ENCODE measurements at places on chromosomes 2 and 18.
A peak's percentile ranks its signal among the peaks of the same experiment; 100 is the strongest.

- no peak for DNase-seq
Measured at GRCh38 chr2:218863021-218863520, 3.5 kb downstream of the WNT6 start.

DNA sequence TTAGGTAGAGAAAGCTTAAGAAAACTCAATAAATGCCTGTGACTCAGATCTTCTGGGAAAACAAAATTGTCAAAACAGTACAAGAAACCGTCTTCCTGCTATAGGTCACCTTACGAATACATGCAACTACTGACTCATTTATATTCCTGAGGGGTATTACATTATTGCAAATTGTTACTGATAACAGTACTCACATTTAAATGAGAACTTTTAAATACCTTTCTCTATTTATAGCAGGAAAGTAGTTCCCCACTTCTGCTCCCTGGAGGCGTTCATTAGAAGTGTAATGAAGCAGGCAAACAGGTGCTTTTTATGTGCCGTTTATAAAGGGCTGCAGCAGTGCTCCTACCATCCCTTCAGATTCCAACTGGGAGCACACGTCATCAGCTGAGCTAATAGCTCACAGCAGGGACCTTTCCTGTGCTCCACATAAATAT is 65.1 kb upstream of the RPRM start:
- DNase-seq: no peak

DNA sequence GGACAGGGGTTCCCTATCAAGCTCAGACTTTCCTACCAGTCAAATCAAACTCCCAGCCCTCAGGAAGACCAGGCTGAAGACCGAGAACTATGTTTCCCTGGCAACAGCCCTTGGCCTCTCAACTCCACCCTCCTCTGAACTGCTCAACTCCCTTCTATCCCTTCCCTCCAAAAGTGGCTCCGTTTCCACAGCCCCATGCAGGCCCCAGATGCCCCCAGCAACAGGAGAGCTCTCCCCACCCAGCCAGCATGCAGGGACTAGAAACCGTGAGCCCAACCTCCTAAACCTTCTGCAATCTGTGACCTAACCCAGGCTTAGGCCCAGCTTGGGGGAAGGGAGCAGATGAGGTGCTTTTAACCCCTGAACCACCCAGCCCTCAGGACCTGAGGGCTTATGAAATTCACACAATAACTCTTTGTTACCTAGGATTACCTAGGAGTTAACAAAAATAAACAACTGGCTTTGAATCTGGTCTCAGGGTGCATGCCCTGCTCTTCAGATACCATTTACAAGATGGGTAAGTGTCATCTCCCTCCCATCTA is 87.2 kb downstream of the BCL11A start:
- DNase-seq: no peak

- no peak for DNase-seq
Measured at GRCh38 chr2:158580760-158581159, 124.0 kb downstream of the PKP4 start.

- DNase-seq: no peak
Measured at GRCh38 chr18:50527636-50528307, 32.1 kb upstream of the MAPK4 start.

- DNase-seq: no peak
Measured at GRCh38 chr2:190478572-190479195, 55.8 kb downstream of the NEMP2 start.

- DNase-seq: no peak
Measured at GRCh38 chr2:72883356-72883962, 3.7 kb upstream of the SPR start.

DNA sequence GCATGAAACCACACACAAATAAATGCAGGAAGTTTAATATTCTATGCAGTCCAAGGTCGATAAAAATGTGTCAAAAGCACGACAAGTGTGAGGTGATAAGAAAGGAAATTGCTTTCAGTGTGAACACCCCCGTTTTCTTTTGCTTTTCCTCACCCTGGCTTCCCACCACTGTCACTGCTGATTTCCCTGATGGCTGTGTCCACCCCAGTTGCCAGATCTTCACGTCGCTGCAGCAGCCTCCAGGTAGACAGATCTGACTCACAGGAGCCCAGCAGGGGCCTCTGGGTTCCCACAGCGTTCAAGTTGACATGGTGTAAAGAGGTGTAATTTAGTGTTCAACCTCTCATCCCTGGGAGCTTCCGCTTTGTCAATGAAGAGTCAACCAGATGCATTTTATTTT is 128.0 kb upstream of the TACR1 start:
- DNase-seq: no peak

DNA sequence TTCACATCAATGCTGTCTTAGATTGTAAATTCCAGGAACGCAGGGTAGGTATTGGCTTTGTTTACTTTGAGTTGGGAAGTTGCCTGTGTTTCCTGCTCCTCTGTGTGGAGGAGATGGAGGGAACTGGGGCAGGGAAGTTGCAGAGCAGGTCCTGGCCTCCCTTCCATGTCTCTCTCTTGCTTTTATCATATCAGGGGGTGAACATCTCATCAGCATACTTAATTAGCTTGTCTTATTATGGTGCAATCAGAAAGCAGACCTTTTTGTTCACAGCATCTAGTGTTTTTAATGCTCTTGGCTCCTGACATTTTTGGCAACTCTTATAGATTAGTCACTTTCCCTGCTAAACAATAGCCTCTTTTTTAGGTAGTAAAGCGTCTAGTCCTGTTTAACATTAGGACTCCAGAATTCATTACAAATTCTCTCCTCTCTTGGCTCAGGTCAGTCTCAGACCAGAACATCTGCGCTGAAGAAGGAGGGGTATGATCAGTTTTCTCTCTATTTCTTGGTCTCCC is 11.5 kb upstream of the DIPK1C start:
- DNase-seq: no peak

DNA sequence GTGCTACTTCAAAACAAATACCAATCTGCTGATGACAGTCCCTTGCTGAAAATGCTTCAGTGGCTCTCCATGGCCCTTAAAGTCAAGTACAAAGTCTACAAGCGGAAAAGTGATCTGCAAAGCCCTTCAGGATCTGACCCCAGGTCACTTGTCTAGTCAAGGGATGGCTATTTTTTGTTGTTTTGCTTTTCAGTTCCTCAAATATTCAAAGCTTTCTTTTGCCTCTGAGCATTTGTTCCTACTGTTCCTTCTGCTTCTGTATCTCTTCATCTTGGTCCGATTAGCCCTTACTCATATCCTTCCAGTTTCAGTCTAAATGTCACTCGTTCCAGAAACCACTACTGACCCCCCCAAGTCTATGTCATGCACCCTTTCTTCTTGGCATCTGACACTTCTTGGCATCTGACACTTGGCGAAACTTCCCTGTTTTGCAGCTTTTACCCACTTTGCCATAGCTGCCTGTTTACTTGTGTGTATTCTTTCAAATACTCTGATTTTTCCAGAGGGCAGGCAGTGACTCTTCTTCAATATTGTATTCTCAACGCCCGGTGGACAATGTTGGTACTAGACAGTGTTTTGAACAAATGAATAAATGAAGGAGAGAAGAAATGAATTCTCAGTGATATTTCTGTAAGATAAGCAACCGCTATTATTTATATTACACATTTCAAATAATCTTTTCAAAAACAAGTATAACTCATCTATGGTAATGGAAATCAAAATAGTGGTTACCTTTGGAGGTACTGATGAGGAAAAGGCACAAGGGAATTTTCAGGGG is 175.9 kb upstream of the FN1 start:
- DNase-seq: no peak

DNA sequence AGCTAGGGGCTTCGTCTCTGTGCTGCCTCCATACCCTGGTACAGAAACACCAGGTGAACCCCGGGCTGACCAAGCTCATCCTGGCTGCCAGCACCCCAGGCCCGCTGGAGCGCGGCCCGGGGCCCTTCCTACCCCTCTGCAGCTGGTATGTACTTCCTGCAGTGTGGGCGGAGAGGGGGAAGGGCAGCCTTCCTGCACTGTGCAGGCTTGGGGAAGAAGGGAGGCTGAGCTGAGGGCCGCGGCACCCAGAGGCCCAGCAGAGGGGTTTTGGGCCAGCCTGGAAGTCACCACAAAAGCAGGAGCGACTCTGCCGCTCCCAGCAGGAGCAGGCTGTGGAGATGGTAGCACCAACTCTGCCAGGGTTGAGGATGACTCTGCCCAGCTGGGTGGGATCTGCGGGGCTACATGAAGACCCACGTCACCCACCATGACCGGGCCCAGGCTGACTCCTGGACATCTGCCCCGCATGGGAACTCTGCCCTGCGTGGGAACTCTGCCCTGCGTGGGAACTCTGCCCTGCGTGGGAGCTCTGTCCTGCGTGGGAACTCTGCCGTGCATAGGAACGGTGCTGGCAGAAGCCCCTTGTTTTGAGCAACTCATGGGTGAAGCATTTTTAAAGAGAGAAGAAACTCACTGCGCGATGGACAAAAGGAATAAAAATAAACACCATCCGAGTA is 273.3 kb downstream of the NDUFA10 start:
- no peak for DNase-seq

DNA sequence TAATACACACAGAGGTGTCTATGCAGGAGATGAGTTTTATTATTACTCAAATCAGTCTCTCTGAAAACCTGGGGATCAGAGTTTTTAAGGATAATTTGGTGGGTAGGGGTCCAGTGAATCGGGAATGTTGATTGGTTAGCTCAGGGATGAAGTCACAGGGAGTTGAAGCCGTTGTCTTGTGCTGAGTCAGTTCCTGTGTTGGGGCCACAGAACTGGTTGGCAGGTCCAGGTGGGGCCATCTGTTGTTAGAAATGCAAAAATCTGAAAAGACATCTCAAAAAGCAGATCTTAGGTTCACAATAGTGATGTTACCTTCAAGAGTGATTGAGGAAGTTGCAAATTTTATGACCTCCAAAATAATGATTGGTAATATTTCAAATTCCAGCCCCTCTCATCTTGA is 86.9 kb downstream of the VSNL1 start:
- DNase-seq: no peak

DNA sequence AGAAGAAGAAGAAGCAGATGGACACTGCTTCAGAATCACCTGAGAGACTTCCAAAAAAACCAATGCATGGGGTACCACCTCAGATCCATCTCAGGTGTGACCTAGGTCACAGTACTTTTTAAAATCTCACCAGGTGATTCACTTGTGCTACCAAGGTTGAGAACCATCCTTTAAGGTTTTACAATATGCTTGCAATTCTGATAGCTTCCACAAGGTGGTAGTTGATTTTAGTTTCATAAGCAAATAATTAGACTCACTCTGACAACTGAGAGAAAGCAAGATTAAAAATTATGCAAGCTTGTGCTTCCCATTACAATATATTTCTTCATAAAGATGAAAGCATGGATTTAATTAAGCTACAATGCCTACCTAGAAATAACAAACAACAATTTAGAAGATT is 355.1 kb downstream of the EN1 start:
- no peak for DNase-seq

DNA sequence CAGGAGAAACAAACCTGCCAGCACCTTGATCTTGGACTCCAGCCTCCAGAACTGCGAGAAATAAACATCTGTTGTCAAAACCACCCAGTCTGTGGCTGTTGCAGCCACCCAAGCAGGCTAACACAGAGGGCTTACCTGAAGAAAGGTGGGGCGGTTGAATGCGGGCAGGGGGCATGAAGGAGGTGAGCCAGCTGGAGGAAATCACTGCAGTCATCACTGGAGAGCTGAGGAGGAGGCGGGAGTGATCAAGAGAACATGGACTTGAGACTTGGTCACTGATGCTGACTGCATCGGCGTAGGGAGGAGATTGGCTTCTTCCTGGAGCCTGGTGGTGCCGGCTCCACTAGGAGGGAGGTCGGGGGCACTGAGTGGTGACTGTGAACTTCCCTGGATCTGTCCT is 14.6 kb upstream of the ARMC9 start:
- no peak for DNase-seq

DNA sequence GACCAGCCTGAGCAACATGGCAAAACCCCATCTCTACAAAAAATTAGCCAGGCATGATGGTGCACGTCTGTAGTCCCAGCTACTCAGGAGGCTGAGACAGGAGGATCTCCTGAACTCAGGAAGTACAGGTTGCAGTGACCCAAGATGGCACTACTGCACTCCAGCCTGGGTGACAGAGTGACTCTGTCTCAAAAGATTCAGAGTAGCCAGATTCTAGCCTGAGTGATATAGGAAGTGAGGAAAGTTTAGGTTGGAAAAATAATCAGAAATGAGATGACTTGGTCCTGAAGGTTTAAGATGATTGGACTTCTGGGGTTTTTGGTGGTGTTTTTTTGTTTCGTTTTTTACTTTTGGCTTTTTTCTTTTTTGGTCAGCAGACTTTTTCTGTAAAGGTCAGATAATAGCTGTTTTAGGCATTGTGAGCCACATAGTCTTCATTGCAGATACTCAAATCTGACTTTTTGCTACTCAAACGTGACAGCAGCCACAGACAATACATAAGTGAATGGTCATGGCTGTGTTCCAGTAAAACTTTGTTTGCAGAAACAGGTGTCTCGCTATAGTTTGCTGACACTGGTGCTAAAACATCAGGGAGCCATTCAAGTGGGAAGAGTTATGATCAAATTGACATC is 104.1 kb upstream of the UBXN4 start:
- DNase-seq: no peak

GRCh38 chr2:27914805-27915175 is 24.3 kb downstream of the BABAM2 start:
- DNase-seq: no peak

DNA sequence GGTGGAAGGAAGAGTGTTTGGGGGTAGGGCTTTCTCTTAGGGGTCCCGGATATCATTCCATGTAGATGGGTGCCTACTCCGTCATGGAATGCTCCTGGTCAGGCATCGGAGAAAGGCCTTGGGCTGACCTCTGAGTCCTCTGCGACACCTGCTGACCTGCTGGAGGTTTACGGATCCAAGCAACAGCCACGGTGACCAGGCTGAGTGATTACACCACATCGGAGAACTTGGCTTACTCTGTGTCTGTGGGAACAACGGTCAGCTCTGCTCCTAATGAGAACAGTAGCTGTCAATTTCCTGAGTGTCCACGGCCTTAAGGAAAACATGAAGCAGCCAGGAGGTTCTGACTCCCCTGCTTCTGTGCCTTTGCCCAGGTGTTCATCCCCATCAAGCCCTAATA is 73.2 kb downstream of the TNP1 start:
- DNase-seq: no peak

DNA sequence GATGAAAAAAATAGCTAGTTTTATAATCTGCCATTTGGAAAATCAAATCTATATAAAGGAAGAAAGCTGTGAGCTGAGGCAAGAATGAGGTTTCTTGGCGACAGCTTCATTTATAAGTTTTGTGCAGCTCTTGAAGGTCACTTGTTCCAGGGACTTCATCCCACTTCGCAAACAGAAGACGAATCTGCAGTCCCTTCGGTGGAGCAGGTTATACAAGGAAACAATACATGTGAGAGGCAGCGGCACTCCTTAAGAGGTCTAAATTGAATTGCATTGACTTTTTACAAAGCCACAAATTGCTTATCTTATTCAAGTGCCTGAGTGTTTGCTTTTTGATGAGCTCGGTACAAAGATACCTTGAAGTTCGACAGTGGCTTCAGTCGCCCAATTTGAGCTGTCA is 72.2 kb downstream of the C1QL2 start:
- DNase-seq: peak; percentile 13

DNA sequence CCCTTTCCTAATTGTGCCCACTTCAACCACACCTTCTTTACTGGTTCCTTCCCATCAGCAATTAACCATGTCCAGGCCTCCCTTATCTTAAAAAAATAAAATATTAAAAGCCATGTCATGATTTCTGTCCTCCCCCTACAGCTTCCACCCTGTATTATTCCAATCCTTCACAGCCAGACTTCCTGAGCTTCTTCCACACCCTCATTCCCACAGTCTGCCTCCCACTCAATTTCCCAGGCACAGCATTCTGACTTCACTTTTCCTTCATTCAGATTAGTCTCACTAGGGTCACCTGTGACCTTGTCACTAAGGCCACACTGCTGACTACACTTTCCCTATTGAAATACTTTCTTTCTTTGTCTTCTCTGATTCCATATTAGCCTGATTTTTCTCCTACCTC is 159.4 kb downstream of the DIS3L2 start:
- DNase-seq: no peak

GRCh38 chr2:96493072-96493471 is 12.1 kb downstream of the NEURL3 start:
- DNase-seq: no peak
